CD8-positive, alpha-beta T cell (primary cell): ENCODE measurements at places on chromosomes 3 and 15.

DNA sequence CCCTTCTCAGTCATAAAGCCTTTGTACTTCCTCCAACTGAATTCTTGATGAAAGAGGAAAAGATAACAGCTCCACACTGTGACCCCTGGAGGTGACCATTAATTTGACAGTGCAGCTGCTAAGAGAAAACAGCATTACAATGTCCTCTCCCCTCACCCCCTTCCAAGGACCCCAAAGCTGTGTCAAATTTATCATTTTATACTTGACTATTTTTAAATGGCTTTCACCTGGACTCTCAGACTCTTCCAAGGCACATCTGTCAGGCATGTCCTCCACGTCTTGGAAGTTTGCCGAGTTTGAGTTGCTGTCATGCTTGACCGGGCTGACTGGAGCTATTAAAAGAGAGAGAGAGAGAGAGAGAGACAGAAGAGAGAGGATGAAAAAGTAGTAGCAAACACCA is 236.5 kb downstream of the WDR72 start:
- no peak for DNase-seq

GRCh38 chr3:112348943-112349342 is 16.0 kb downstream of the CD200 start:
- no peak for DNase-seq

GRCh38 chr3:165355316-165355715 is 159.1 kb upstream of the SLITRK3 start:
- no peak for DNase-seq

GRCh38 chr15:97984157-97984556 is 23.7 kb downstream of the ARRDC4 start:
- no peak for DNase-seq

DNA sequence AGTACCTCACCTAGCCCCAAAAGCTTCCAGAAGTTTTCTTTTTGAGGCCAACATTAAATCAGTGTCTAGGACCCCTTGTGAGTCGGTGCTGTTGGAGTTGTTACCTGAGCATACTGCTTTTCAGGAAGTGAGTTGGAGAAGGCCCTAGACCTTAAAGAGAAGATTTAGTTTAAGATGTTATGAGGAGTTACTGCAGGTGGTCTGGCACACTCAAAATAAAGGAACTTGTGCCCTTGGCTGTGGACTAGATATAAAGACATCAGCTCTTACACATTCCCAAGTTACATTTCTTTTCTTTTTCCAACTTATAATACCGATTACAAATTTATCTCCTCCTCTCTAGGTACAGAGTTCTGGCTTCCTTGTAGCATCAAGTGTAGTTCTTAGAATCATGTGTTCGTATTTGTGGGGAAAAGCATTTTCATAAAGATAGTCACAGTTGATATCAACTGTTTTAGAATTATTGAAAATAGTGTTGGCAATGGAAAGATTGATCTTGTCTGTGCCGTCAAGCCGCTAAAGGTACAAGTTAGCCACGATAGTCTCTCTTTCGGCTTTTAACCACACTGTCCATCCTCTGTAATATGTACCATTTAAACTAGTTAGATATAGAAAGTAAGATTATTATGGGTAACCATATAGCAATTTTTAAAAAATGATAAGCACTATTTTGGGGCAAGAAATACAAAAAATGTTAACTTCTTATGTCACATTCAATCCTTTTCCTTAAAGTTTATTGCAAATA is 8.6 kb downstream of the ZIC1 start:
- no peak for DNase-seq

- no peak for DNase-seq
Measured at GRCh38 chr15:100218434-100218833, 123.3 kb downstream of the ADAMTS17 start.

DNA sequence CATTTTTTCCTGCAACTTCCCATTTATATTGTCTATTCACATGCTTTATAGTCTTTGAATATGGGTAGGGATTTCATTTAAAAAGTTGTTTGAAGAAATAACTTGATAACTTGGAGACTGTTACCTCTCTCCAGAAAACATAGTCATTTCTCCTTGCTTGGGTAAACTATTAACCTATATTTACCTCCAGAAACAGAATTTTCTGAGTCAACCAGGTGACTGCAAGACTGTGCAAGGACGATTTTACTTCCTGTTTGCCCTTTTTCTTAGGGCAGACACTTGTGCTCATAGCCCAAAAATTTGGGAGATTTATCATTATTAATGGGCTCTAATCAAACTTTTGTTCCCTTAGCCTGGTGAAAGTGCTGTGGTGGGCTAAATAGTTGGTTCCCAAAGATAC is 14.3 kb upstream of the MOBP start:
- no peak for DNase-seq

DNA sequence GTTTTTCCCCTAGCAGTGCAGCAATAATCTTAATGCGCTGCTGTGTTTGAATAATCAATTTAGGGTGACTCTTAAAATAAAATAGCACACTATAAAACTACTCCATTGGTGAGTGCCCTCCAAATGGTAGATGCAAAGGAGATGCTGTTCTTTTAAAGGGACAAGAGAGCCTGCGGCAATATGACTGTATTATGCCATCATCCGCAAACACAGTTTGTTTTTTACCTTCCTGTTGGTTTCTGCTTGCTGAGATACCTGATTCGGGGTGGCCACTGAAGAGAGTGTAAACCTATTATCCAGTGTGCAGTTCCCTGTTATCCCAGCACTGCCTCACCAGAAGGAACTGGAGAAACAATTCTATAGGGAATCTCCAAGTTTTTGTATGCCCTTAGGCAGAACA is 523.1 kb upstream of the TGFBR2 start:
- no peak for DNase-seq

GRCh38 chr3:9947025-9947995 is 4.9 kb downstream of the PRRT3 start:
- DNase-seq: no peak

GRCh38 chr3:112437146-112438022 is 61.9 kb downstream of the BTLA start:
- DNase-seq: no peak

DNA sequence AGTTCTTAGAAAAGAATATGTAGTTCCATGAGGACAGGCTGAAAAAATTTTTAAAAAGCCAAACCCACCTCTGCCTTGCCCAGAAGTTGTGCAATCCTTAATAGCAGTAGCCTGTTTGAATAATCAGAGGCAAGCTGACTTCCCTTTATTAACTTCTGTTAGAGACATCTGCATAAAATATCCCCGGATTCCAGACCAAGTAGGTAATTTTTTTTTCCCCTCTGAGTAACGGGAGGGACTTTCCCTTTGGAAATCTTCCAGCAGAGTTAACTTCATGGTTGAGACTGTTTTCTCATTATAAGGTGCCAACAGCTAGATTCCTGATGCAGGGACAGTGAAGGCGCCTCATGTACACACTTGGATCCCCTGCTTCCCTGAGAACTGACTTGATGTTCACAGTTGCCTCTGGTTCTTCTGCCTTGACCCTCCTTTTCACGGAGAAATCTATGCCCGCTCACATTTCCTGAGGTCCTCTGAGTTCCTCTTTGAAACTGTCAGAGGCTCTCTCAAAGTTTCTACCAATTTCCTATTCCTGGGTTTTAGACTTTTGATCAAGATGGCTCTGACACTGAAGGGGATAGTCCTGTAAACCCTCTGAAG is 227.6 kb upstream of the BHLHE40 start:
- DNase-seq: no peak

- no peak for DNase-seq
Measured at GRCh38 chr15:38398134-38398533, 55.8 kb upstream of the FAM98B start.

GRCh38 chr3:15011174-15011573 is 53.9 kb downstream of the MRPS25 start:
- DNase-seq: no peak

DNA sequence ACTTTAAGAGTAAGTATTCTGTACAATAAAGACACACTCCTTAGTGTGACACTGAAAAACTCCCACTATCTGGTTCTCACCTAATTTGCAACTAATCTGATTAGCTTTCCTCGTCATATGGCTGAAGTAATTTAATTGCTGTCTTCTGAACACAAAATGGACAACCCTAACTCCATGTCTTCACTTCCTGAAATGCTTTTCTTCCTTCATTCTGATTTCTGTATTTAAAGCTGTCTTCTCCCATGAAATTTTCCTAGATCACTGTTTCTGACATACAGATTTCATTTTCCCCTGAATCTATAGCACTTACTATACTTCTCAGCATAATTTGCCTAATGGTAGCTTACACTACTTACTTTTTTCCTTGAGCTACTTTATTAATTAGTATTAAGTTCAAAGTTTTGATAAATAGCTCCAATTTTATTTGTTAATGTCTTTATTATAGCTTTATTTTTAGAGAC is 6.3 kb downstream of the CCPG1 start:
- no peak for DNase-seq

DNA sequence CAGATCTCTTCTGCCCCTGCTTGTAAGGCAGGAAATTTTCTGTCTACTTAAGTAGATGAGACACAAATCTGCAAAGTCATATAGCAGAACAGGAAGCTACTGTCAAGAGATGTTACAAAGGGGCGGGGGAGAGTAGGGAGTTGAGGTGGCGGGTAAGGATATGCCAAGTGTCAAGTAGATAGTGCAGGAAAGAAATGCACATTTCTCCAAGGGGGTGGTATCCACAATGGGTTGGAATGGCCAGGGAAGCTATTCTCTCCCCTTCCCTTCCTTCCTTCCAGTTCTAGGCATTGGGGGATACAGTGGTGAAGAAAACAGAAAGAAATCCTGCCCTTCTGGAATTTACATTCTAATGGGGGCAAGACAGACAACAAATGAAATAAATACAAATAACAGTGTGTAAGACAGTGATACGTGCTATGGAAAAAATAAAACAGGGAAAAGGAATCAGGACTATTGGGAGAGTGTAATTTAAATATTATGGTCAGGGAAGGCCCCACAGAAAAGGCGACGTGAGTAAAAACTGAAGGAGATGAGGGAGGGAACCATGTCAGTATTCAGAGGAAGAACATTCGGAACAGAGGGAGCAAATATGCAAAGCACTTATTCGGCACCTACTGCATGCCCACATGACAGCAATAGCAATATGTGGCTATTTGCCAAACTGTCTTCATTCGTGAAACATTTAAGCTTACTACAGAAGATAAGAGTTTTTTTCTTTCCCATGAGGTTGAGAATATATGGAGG is 42.8 kb upstream of the RNU6-1 start:
- DNase-seq: no peak

- no peak for DNase-seq
Measured at GRCh38 chr15:73650416-73651126, 17.4 kb upstream of the NPTN start.

- no peak for DNase-seq
Measured at GRCh38 chr3:3635109-3635508, 164.1 kb upstream of the LRRN1 start.

DNA sequence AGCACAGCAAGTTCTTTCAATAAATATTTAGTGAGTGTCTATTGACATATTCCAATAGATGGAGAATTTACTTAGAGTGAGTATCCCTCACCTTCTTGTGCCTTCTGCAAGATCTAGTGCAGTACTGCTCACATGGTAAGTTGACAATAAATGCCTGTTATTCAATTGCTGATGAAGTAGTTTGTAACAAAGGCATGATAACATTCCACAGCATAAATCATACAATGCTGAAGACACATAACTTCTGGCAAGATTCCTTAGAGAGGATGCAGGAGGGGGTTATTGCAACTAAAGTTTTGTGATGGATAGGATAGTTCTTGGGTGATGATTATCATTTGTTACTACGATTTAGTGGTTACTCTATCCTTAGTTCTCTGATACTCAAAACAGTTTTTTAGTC is 112.2 kb upstream of the RBMS3 start:
- DNase-seq: no peak

GRCh38 chr3:60577601-60578000 is 673.7 kb downstream of the FHIT start:
- no peak for DNase-seq

- DNase-seq: no peak
Measured at GRCh38 chr3:60301142-60301541, 950.1 kb downstream of the FHIT start.

GRCh38 chr3:46356909-46357308 is 3.0 kb downstream of the CCR2 start:
- no peak for DNase-seq

- DNase-seq: no peak
Measured at GRCh38 chr3:11610044-11610671, 33.6 kb downstream of the VGLL4 start.

DNA sequence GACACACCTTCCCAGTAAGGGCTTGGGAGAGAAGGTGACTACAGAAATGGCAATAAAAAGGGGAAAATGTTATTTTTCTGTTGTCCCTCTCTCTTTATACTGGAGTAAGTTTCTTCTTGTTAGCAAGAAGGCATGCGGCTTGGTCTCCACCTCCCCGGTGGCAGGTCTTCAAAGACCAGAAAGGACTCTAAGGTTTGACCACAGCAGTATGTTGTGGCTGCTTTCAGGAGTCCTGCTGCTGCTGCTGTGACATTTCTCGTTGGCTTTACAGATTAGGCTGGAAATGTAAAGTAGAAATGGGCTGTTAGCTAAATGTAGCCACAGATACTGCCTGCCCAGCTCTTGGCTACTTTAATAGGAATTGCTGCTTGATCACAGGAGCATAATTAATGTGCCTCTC is 175.8 kb upstream of the ZBTB20 start:
- no peak for DNase-seq

DNA sequence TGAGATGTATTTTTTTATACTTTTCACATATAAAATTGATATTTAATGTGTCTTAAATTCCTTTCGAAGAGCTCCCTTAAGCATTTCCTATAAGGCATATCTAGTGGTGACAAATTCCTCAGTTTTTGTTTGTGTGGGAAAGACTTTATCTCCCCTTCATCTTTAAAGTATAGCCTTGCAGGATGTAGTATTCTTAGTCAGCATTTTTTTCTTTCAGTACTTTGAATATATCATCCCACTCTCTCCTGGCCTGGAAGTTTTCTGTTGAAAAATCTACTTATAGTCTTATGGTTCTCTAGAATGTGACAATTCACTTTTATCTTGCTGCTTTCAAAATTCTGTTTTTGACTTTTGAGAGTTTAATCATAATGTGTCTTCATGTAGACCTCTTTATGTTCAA is 95.2 kb downstream of the EDEM1 start:
- no peak for DNase-seq

GRCh38 chr3:2931265-2931664 is 178.9 kb downstream of the IL5RA start:
- DNase-seq: no peak

DNA sequence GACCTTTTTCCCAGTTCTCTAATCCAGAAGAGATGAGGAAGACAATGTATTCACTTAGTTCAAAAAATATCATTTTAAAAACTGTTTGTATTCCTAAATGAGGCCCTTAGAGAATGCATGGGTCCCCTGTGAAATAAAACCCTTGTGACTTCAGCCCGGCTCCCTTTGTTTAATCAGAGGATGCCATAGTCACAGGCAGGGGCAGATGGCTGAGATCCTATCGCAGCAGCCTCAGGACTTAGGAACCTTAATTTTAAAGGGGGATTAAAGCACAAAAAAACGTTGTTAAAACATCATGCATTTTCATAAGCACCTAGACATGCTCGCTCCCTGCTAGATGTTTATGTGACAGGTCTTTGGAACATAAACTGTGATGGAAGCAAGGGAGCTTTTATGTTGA is 176.6 kb downstream of the IL20RB start:
- DNase-seq: no peak

- DNase-seq: no peak
Measured at GRCh38 chr3:132629928-132630327, 29.7 kb downstream of the ACAD11 start.
